ENCODE measurements at places on chromosomes 3 and 15.

- DNase-seq = no peak
These were observed 105.4 kb downstream of the ZIC1 start for GRCh38 chr3:147514366-147515160.

DNA sequence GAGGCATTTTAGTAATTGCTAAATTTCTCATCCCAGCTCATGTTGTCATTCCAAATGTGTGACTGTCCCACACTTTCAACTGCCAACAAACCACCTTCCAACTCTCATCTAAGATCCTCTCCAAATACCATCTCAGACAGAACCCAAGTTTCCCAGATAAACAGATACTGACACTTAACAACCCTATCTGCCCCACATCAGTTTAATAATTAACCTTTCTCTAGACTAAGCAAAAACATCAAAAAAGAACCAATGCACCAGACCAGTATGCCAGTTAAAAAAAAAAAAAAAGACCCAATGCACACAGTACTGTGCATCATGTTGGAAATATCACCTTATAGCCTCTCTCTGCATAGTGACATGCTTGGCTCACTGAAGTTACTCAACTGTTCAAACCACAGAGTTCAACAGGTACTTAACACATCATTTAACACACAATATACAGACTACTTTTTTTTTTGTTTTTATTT is 5.5 kb downstream of the SFMBT1 start:
- no peak for DNase-seq

DNA sequence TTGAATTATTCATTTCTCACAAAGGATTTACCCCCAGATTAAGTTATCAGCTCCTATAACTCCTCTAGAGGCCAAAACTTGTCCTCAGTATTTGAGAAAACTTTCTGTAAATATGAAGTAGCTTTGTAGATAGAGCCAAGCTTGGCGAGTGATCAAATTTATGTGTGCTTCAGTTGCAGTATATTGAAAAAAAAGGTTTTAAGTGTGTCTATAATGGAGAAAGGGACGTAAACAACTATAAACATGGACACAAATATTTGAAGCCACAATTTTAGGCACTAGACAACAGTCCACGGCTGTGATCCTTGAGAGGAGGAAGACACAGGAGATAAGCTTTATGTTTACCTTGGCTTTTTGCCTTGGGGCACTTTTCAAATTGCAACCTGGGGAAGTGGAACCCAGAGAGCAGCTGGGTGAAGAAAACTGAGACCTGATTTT is 118.7 kb downstream of the THRB start:
- DNase-seq = peak; percentile 48

GRCh38 chr15:31305796-31306425 is 20.7 kb upstream of the KLF13 start:
- DNase-seq = no peak

- peak; percentile 46 for DNase-seq
These were observed 29.3 kb upstream of the SLCO3A1 start for GRCh38 chr15:91824256-91824655.

- peak; percentile 9 for DNase-seq
These were observed 57.9 kb upstream of the CTXND1 start for GRCh38 chr15:80309769-80310384.

DNA sequence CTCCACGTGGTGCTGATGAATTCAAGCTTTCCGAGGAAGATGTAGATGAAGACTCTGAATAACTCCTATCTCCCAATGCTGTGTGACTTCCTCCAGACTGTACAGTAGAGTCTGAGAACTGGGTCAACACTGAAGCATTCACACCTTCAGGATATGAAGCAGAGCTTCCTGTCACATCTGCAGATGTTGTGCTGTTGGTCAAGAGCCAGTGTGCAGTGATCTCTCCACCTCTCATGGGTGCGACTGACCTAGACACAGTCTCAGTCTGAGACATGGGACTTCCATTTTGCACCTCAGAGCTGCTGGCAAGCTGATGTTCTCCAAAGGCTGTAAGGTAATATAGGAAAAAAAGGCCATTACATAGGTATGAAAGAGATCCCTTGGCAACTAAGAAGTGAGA is 36.5 kb downstream of the HEG1 start:
- DNase-seq = no peak

DNA sequence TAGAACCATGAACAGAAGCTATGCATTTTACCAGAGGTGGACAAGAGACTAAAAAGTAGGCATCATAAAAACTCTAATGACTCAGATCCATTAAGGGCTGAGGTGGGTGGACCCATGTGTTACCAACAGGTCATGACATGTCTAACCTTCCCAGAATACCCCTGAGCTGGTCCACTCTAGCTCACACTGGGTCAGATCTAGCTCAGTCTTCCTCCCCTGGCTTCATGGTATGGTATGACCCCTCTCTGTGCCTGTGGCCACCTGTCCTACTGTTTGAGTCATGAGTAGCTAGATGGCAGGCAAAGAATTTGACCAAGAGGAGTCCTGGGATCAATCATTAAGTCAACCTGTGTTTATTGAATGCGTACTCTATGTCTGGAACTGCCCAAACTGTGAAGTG is 340.4 kb downstream of the EPHB1 start:
- DNase-seq = no peak

GRCh38 chr3:126300761-126301481 is 56.3 kb downstream of the KLF15 start:
- no peak for DNase-seq

DNA sequence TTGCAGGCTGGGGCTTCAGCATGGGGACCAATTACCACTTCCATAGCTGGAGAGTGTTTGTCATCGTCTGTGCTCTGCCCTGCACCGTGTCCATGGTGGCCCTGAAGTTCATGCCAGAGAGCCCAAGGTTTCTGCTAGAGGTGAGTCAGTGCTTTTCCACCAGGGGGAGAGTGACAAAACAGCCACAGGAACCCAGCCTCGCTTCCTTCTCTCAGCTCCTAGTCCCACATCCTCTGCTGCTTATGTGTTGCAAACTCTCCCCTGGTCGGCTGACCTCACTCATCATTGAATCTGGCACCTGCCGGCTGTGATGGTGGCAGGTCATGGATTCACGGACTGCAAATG is 158.3 kb downstream of the SV2B start:
- DNase-seq = no peak

DNA sequence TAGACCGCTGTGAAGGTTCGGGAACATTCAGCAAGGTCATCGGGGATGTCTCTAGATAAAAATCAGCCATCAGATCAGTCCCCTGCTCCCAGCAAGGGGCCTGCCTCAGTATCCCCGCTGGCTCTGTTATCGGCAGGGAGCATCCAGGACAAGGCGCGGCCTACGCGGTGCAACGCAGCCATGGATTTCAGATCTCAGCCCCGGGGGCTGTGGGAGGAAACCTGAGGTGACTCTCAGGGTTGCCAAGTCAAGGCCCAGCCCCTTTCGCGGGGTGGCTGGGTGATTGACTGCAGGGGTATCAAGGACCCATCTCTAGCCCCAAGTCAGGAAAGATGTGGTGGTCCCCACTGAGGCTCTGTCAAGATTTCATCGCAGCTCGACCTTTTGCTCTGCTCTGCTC is 23.1 kb upstream of the CD47 start:
- no peak for DNase-seq

DNA sequence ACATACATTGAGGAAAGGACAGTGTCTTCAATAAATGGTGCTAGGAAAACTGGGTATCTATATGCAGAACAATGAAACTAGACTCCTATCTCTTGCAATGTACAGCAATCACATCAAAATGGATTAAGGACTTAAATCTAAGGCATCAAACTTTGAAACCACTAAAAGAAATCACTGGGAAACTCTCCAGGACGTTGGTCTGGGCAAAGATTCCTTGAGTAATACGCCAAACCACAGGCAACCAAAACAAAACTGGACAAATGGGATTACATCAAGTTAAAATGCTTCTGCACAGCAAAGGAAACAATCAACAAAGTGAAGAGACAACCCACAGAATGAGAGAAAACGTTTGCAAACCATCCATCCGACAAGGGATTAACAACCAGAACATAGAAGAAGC is 14.5 kb downstream of the LAMP3 start:
- DNase-seq = no peak

DNA sequence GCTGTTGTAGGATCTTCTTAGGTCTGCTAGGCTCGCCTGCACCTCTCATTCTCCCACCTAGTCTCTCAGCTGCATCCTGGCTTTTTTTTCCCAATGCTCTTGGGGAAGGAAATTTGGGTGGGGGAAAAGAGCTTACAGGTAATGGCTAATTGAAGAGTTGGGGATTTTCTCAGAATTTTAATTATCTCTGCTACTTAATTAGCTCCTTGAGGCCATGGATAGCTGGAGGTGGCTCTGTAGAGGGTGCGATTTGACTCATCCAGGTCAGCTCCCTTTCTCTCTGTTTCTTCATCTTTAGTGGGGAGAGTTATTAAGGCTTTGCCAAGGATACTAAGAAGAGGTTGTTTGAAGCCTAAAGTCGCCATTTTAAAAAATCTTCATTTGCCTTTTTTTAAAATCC is 22.6 kb downstream of the SNAPC5 start:
- no peak for DNase-seq

- DNase-seq = no peak
These were observed 120.9 kb upstream of the P2RY1 start for GRCh38 chr3:152713989-152714388.

DNA sequence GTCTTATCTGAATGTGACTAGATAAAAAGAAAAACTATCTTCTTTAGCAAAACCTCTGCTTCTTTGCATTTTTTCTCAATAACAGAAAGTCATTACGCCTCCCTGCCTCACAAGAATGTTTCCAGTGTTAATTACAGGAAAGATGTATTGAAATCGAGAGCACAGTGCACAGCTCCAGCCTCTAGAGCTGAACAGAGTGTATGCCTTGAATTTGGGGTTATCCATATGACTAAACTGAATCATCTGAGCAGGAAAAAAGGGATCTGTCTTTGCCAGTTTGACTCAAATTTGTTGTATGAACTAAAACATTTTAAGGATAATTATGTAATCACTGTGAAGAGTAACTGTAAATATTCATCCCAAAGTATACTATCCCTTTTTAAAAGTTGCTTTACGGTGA is 149.1 kb upstream of the CGNL1 start:
- peak; percentile 78 for DNase-seq

DNA sequence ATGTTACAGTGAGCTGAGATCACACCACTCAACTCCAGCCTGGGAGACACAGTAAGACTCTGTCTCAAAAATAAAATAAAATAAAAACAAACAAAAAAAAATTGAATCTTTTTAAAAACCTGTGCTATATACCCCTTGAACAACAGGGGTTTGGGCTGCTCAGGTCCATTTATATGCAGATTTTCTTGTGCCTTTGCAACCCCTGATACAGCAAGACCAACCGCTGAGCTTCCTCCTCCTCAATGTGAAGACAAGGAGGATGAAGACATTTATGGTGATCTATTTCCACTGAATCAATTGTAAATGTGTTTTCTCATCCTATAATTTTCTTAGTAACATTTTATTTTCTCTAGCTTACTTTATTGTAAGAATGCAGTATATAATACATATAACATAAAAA is 831.0 kb upstream of the ARPP21 start:
- DNase-seq = no peak

DNA sequence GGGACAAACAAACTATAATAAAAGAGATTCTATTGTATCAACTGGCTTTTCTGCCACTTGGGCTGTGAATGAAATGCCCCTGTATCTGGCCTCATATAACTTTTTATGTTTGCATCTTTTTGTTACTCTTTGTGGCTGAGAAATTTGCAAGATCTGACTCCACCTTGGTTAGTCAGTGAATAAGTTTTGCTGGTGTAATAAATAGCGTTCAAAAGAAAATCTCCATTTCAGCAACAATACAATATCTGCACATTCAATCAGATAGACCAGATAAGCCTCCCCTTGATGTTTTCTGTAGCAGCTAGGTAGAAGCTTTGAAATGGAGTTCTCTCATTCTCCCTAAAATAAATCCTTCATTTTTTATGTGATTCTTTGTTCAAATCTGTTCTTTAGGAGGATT is 12.0 kb downstream of the TRAT1 start:
- no peak for DNase-seq

All from NCI-H69 (cell line).